ENCODE measurements at places on chromosomes 16 and 17.
A peak's percentile ranks its signal among the peaks of the same experiment; 100 is the strongest.

- DNase-seq, result no peak
Measured at GRCh38 chr17:28412099-28412498, 6.1 kb upstream of the SLC46A1 start.

GRCh38 chr17:36975922-36976515 is 27.3 kb downstream of the AATF start:
- no peak for DNase-seq

DNA sequence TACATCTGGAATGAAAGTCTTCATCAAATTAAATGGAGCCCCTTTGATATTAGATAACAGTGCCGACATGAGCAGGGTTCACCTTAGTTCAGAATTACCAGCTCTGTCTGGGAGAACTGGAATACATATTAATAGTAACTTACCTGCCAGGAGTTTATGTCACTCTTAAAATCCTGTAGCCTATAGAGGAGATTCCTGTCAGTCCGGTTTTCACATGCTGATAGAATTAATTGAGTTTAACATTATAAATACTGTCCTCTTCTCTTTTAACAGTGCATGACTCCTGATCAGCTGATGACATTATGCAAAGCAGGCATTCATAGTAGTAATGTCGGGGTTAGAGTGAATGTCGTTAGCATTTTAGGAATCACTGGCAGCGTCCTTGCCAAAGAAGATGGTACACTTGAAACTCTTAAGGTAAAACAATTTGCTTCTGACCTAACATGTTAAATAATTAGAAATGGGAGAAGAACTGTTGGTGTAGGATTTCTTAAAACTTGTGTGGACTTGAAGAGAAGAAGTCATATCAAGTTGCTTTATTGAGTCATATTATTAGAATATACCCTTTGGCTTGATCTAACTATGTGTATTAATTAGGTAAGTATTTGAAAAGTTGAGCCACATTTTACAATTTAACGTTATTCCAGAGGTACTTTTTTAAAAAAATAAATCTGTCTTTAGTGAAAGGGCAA is 34.3 kb downstream of the HEATR3 start:
- no peak for DNase-seq

DNA sequence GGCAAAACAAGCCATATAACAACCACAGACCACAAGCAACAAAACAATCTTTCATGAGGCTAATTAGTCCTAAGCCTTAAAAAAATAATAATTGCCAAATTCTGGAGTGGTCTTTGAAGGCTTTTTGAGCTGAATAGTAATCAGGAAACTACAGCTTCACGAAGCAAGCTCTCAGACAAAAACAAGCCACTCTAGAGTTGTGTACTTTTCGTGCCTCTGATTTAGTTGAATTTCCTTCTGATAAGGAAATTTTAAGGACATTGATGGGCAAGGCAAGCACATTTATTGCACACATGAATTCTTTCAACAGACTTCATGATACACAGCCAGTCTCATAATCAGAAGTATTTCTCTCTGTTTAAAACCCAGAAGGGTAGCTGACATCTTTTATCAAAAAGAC is 130.8 kb upstream of the IRX3 start:
- no peak for DNase-seq

- DNase-seq, result peak; percentile 28
Measured at GRCh38 chr17:80254396-80255251, 6.0 kb upstream of the RNF213 start.

- DNase-seq, result no peak
Measured at GRCh38 chr16:79801646-79802045, 201.1 kb upstream of the MAF start.

- no peak for DNase-seq
Measured at GRCh38 chr17:33560165-33560564, 267.1 kb upstream of the ASIC2 start.

DNA sequence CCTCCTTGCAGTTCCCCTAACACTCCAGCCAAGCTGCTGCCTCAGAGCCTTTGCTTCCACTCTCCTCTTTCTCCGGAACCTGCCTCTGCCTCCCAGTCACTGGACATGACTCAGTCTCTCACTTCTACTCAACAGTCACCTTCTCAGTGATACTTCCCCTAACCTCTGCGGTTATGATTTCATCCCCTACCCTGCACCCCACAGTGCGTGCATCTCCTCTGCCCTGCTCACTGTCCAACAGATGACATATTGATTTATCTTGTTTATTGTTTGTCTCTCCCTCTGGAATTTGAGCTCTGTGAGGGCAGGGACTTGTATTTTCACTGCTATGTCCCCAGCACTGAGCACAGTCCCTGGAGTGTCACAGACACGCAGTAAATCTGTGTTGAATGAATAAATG is 100.7 kb downstream of the CYLD start:
- DNase-seq, result no peak

DNA sequence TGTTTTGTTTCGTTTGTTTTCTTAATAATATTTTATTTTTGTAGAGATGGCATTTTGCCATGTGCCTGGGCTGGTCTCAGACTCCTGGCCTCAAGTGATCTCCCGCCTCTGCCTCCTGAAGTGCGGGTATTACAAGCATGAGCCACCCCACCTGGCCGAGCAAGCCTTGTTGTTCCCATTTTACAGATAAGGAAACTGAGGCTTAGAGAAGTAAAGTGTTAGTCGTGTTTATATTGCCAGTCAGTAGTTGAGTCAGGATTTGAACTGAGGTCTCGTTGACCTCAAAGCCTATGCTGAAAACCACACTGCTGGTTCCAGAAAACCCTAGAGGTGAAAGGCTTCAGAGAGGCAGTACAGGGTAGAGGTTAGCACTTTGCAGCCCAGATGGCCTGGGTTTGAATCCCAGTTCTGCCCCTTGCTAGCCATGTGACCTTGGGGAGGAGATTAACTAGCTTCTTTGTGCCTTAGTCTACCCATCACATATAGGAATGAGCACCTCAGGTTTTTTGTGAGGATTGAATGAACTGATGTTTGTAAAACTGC is 102.0 kb downstream of the ABCC6 start:
- no peak for DNase-seq

- no peak for DNase-seq
Measured at GRCh38 chr16:1285669-1286512, 23.5 kb upstream of the UBE2I start.

DNA sequence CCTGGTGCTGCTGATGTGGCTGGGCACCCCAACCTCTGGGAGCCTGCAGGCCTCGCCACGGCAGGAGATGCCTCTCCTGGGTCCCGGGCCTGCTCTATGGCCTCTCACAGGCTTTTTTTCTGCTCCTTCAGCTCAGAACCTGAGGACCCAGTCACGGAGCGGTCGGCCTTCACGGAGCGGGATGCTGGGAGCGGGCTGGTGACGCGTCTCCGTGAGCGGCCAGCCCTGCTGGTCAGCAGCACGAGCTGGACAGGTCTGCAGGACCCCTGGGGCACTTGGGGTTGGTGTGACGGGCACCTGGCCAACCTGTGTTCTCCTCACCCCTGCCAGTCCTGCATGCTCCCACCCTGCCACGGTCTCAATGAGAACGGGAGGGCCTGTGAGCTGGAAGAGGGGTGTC is 7.0 kb downstream of the ALG1 start:
- DNase-seq, result no peak
